ENCODE measurements at places on chromosomes 7 and 10.

DNA sequence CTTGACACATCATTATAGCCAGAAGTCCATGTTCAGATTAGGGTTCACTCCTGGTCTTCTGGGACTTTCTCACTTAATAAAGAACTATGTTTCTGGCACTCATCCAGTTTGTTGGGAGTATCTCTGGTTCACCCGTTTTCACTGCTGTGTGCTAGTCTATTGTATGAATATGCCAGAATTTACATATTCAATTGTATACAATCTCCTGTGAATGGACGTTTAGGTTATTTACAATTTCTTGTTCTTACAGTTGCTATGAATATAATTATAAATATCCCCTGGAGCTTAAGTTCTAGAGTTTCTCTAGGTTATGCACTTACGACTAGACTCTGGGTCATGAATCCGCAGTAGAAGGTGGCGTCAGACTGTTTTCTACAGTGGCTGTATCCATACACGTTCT, 20.0 kb upstream of the RBM33 start:
- no peak for DNase-seq

- DNase-seq: no peak
Observed at GRCh38 chr7:132117181-132117580, 459.1 kb downstream of the PLXNA4 start.

- DNase-seq: no peak
Observed at GRCh38 chr7:120441850-120442249, 168.9 kb downstream of the KCND2 start.

- DNase-seq: no peak
Observed at GRCh38 chr10:93431361-93431760, 50.8 kb downstream of the MYOF start.

- DNase-seq: no peak
Observed at GRCh38 chr7:107394831-107395230, 75.0 kb upstream of the GPR22 start.

DNA sequence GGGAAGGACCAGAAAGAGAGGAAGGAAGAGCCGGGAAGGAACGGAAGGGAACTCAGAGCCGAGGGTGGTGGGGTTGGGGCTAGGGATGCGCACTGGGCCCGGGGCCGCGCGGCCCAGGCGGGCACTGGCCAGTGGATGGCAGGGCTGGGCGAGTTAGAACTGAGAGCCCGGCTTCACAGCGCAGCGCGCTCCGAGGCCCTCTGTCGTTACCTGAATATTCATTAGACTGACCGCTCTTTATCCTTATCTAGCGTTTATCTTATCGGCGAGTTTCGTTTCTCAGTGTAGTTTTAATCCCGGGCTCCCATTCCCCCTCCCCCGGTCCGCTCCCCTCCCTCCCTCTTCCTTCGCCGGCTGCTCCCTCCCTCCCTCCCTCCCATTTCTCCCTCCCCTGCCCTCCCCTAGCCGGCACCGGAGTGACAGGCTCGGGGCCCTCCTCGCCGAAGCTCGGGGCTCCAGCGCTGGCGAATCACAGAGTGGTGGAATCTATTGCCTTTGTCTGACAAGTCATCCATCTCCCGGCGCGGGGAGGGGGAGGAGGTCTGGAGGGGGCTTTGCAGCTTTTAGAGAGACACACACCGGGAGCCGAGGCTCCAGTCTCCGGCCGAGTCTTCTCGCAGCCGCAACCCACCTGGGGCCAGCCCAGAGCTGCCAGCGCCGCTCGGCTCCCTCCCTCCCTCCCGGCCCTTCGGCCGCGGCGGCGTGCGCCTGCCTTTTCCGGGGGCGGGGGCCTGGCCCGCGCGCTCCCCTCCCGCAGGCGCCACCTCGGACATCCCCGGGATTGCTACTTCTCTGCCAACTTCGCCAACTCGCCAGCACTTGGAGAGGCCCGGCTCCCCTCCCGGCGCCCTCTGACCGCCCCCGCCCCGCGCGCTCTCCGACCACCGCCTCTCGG, at the start of gene PAX2:
Gene PAX2, plus strand, starts transcription at position 596 of the 895 bp plus-strand sequence. CDS start 679 bp downstream, outside the sequence.
- no peak for DNase-seq

GRCh38 chr10:93921338-93921737, 27.6 kb downstream of the SLC35G1 start:
- DNase-seq: peak; percentile 15

DNA sequence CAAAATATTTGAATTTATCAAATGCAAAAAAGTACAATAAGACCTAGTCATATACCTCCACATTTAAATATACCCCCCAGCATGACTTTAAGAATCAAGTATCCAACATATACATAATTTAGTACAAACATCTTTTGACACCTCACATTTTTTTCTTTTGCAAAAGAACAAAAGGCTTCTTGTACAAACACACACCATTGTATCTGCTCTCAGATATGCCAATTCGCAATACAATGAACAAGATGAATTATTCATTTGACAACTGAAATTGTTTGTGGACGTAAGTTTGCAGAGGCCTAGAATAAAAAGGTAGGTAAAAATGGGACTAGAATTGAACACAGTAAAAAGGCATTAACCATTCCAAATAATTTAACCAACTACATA, 154.4 kb downstream of the CACNA2D1 start:
- no peak for DNase-seq

DNA sequence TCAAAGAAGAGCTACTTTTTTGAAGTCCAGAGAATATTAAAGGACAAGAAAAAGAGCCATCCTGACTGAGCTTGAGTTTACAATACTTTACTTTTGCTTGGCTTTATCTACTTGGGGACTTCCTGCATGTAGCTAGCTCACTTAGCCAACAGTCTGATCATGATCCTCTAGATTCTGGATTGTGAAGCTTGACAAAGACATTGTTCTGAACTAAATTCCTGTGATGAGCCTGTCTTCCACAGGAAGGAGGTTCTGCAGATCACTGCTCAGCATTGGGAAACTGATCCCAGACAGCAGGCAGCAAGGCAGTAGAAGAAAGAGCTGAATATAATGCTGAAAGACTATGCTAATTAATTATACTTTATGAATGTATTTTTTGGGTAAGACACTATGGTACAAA, 296.4 kb downstream of the DGKB start:
- DNase-seq: no peak
